HL-60 (cell line): ENCODE measurements at places on chromosomes 11 and 22.

GRCh38 chr11:34267013-34267412 lies 90.8 kb downstream of the ABTB2 start:
- DNase-seq = no peak

DNA sequence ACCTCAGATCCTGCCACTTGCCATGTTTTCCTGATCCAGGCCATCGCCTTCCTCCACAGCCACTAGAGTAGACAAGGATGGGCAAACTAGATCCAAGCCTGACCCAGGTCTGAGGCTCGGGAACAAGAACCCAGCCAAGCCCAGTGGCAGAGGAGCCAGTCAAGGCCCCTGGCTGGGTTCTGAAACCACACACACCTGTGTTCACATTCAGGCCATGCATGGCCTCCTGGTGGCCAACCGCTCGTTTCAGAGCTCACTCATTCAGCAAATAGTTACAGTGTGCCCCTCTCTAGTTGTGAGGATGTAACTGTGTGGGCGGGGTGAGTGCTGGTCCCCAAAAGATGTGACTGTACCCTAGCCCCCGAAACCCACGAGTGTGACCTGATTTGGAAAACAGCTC lies 337.6 kb downstream of the CTTN start:
- DNase-seq = no peak

DNA sequence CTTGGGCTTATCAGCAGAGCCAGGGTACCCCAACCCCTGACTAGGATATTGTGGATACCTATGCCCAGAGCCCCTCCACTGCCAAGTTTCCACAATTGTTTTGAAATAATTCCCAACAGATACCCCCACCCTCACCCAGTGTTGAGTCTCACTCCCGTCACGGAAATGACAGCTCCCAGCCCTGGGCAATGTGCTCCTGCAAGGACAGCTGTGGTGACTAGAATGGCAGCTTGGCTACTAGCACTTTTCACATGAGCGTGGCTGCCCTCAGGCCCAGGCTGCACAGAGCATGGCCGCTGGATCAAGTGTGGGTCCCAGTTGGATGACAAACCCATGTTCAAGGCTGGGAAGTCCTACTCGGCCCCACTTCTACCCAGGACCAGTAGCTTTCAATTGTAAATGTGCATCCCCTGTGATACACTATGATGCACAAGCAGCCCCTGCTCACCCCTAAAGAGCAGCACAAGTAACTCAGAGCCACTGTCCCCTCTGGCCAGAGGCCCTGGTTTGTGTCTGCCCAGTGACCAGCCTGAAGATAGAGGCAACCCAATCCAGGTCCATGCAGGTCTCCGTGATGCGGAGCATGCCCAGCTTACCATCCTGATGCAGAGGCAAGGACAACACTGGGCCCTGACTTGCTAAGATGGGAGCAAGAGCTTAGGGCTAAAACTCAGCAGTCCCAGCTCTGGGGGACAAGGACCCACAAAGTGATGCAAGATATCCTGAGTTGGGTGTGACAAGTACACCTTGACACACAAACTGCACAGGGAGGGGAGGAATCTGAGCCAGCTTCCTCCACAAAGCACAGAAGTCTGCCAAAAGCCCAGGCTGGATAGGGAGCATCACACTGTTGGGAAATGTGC lies 13.2 kb downstream of the KCNQ1OT1 start:
- no peak for DNase-seq

- no peak for DNase-seq
These were observed 3.6 kb downstream of the SOX6 start for GRCh38 chr11:16352707-16353106.

DNA sequence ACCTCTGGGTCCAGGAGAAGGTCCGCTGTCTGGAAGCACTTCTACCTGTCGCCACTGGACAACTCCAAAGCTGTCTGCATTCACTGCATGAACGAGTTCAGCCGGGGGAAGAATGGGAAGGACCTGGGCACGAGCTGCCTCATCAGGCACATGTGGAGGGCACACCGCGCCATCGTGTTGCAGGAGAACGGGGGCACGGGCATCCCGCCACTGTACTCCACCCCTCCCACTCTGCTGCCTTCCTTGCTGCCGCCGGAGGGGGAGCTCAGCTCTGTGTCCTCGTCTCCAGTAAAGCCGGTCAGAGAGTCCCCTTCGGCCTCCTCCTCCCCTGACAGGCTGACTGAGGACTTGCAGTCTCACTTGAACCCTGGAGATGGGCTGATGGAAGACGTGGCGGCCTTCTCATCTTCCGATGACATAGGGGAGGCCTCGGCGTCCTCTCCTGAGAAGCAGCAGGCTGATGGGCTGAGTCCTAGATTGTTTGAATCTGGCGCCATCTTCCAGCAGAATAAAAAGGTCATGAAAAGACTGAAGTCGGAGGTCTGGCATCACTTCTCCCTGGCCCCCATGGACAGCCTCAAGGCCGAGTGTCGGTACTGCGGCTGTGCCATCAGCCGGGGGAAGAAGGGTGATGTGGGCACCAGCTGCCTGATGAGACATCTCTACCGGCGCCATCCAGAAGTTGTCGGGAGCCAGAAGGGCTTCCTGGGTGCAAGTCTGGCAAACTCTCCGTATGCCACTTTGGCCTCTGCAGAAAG lies 31.0 kb downstream of the ZBED4 start:
- no peak for DNase-seq

- DNase-seq = no peak
These were observed 39.9 kb upstream of the MYO18B start for GRCh38 chr22:25702040-25702439.

DNA sequence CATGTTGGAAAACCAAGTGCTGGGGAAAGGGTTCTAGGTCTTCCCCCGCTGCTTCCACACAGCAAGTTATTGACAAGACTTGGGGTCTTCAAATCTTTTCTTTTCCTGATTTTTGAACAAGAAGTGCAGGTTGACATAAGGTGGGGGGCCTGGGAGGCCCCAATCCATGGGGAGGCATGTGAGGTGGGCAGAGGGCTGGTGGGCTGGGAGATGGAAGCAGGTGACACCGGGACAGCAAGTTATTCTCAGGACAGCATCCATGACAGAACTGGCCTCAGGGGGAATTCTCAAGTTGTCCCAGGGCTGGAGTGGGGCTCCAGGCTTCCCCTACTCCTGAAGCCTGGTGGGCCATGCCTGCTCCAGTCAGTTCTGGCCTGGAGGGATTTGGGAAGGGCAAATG lies 5.5 kb downstream of the FGF19 start:
- DNase-seq = no peak

GRCh38 chr22:19982991-19983578 lies 33.5 kb downstream of the ARVCF start:
- no peak for DNase-seq

DNA sequence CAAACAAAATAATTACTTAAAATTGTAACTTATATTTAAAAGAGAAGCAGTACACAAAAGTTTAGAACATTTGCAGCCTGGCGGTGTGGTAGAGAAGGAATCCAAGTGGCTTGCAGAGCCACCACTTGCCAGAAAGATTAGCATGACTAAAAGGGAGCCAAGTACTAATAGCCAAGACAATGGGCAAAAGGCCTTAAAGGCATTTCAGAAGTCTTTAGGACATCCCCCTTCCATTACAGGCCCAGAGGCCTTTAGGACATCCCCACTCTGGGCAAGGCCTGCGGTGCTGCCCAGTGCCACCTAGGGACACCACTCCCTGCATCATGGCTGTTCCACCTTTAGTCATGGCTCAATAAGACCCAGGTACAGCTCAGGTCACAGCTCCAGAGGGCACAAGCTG lies 32.4 kb downstream of the TMEM225 start:
- no peak for DNase-seq

GRCh38 chr11:74037309-74037708 lies 28.4 kb upstream of the UCP3 start:
- no peak for DNase-seq

DNA sequence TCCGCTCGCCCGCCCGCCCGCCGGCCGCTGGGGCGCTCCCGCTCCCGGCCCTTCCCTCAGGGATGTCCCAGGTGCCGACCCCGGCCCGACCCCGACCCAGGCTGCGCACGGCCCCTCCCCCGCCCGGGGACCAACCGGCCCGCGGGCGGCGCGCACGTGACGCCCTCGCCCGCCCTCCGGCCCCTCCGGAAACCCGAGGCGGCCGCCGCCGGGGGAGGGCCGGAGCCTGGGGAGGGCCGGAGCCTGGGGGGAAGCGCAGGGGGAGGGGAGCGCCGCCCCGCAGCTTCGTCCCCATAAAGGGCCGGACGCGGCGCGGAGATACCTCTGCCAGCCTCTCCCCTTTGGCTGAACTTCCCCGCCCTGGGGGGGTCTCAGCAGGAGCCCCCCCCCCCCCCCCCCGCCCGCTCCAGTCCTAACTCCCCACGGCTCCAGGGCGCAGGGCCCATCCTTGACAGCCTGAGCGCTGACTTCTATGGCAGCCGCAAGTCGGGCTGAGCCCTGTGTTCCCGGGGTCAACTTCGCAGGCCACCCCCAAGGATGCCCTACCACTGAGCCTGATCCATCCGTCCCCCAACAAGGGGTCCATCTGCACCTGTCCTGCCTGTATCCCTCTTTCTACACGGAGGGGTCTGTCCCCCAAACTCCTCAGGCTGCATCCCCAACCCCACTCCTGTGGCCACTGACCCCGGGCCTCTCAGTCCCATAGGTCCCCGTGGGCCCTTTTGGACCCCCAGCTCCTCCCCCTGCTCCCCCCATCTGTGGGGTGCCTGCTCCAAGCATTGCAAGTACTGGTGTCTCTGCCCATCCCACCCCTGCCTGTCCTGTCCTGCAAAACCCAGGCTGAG lies at the start of gene MAPK12:
Gene MAPK12, minus strand, starts transcription at position 69 of the 845 bp plus-strand sequence. CDS start 174 bp downstream, outside the sequence.
- DNase-seq = no peak

DNA sequence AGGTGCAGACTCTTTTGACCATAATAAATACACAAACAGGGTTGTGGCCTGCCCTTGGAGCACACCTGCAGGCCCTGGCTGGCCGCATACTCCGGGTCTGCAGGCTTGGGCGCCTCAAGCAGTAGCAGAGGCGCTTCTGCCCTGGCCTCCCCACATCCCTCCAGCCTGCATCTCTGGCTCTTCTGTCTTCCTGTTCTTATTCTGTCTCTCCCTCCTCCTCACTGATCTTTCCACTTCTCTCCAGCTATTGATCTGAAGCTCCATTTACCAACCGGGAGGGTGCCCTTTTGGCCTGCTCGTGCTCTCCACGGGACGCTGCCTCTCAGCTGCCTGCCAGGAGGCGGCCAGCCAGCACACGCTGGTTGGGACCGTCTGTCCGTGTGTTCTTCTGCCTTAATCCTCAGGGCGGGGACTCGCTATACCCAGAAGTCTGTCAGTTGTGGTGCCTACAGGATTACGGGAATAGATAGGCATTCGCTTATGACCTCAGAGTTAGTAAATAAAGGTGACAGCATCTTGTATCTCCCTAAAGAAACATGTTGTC lies 5.2 kb downstream of the UPB1 start:
- DNase-seq = no peak

DNA sequence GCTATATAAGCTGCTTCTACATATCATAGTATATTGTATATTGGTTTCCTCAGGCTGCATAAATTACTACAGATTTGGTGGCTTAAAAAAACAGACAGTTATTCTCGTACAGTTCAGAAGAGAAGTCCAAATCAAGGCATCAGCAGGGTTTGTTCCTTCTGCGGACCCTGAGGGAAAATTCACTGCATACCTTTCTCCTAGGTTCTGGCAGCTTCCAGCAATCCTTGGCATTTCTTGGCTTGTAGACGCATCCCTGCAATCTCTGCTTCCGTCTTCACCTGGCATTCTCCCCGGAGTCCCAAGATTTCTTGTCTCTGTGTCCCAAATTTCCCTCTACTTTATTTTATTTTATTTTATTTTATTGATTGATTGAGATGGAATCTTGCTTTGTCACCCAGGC lies 142.8 kb downstream of the COMMD9 start:
- no peak for DNase-seq
